ENCODE measurements at places on chromosomes 7 and 10.

GRCh38 chr10:5552376-5553321 is 27.9 kb downstream of the CALML3 start:
- no peak for DNase-seq

GRCh38 chr7:64685741-64686140 is 19.8 kb downstream of the ZNF107 start:
- no peak for DNase-seq

DNA sequence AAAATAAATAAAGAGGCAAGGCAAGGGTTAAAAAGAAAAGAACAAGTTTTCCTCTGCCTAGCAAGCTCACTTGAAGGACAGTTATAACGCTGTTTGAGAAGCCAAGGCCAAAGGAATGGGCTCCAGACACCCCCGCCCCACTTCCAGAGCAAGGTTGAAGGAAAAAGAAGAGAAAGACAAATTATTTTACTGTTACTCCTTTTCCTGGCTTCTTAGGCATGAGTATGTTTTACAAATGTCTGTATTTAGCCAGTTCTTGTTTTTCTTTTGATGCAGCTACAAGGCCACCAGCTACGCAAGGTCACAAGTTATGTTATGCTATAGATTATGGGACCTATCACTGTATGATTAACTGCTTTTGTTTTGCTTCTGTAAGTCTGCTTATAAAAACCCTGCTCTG is 94.6 kb downstream of the ZNF22 start:
- no peak for DNase-seq

DNA sequence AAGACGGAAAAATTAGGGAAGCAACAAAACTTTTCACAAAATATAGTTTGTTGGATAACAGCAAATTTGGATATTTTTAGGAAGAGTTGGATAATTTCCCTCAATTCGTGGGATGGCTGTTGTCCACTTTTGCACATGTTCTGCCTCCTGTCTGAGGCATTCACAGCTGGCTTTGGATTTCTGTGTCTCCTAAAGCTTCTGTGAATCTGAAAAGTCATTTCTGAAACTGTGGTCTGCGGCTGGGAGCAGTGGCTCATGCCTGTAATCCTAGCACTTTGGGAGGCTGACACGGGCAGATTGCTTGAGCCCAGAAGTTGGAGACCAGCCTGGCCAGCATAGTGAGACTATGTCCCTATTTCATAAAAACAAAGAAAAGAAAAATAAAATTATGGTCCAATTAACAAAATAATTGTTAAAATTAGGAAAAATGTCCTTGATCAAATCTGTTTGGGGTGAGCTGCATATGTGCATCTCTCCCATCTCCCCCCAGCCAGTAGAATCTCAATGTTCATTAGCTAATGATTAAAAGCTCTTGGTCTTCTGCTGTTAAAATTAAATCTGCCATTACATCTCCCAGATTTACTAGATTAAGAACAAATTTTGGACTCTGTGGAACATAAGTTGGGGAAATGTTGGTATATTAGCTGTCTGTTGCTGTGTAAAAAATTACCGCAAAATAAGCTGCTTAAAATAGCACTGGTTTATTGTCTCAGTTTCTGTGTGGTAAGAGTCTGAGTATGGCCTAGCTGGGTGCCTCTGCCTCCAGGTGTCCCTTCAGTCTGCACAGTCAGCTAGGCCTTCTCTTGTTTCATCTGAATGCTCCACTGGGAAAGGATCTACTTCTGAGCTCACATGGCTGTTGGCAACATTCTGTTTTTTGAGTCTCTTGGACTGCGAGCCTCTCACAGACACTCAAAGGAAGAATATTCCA is 332.0 kb upstream of the FZD1 start:
- no peak for DNase-seq

GRCh38 chr10:3928078-3928477 is 143.1 kb upstream of the KLF6 start:
- DNase-seq = no peak

DNA sequence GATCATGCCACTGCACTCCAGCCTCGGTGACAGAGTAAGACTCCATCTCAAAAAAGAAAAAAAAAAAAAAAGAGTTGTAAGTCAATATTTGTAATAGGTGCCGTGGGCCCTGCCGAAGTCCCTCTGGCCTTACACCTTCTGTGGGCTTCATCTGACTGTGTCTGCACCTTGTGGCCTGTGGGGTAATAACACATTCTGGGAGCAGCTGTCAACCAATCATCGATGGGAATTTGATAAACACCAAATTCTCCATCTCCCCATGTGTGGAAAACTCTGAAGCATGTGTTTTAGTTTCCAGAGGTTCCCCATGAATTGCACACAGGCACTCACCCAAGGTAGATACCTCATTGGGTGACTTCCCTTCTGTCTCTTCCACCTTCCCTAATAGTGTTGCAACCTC is 10.8 kb downstream of the ZNF394 start:
- DNase-seq = no peak

DNA sequence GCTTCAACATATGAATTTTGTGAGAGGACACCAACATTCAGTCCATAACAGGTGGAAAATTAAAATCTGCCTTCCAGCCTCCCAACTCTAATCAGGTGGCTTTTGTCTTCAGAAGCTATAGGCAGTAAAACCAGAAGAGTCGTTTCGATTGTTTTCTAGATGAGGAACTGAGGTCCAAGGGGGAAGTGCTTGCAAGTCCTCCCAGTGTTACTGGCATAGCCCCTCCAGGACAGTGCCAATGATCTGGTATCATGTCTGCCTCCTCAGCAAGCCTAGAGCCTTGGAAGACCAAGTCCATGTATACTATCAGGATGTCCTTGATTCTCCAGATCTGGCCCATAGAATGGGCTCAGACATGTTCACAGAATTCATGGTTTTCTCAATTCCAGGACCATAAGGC is 16.9 kb downstream of the CYP26A1 start:
- no peak for DNase-seq
